Stimulated activated CD4-positive, alpha-beta T cell treated with anti-CD3 and anti-CD28 coated beads, Interleukin-2, amount 100 ng/mL, for 48 hours (primary cell): ENCODE measurements at places on chromosomes 5 and 9.

GRCh38 chr5:135161221-135161620, 127.2 kb upstream of the PITX1 start:
- DNase-seq = no peak

GRCh38 chr5:142930395-142931110, 160.4 kb downstream of the ARHGAP26 start:
- DNase-seq = no peak

DNA sequence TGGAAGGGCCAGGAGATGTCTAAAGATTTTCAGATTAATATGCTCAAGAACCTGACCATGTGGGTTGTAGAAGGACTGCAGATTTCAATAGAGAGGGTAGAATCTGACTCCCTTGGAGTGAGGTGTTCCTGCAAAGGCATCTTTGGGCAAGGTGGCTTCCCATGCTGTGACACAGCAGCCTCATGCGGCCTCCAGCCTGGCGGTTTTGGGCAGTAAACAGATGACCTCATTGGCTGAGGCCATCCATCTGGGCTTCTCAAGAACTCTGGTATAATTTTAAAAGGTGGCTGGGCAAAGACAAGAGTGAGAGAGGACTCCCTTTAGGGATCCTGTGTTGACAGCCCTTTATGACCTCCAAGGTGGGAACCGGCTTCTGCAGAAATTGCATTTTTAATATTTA, 90.3 kb upstream of the ERCC6L2 start:
- DNase-seq = no peak

GRCh38 chr5:105034401-105034763, 1471.8 kb upstream of the NUDT12 start:
- no peak for DNase-seq

DNA sequence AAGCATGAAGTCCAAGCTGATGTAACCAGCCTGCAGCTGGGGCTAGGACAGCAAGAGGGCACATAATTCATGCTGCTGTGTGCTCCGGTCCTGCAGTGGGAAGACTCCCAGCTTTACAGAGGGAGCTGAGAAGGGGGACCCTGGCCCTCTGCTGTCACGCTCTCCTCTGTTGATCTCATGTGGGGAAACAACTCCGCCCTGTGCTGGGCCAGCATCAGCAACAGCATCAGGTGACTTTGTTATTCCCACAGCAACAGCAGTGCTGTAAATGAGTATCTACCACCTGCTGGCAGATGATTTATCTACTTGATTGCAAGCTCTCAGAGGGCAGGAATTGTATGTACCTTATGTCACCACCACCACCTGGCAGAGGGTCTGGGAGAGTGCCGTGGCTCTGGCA, 176.2 kb downstream of the COL23A1 start:
- DNase-seq = no peak

DNA sequence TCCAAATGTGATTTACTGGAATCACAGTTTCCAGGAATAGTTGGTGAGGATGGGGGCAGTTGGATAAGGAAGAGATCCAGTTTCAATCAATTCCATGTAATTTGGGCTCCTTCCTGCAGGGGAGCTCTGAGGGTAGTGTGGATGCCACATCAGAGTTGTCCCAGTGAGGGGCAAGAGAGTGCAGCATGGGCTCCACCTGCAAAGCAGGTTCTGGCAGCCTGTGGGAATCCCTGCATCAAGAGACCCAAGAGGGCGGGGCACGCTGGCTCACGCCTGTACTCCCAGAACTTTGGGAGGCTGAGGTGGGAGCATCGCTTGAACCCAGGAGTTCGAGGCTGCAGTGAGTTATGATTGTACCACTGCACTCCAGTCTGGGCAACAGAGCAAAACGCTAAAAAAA, 188.5 kb downstream of the CACNA1B start:
- DNase-seq = no peak

DNA sequence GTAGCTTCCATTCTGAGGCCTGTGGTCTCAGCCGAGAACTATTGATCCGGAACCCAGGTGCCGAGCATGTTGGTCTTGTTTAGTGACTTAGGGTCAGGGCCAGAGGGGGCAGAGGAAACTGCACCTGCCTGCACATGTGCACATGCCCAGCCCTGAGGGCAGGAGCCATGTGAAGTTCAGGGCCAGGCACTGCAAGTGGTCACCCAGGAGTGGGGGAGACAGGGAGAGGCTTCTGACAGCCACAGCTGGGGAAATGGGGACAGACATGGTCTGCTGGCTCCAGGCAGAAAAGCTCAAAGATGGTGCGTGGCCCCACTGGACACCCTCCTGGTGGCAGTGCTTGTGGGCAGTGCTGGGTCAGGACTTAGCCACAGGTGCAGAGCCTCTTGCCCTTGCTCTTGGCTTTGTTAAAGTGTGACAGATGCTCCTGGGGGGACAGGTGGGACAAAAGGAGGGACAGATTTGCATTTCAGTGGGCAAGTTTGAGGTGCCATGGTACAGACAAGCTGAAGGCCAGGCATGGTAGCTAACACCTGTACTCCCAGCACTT, 134.4 kb downstream of the CACNA1B start:
- no peak for DNase-seq

GRCh38 chr9:113345190-113345589, 4.2 kb upstream of the BSPRY start:
- DNase-seq = no peak

GRCh38 chr9:99491408-99492158, 269.5 kb downstream of the SEC61B start:
- DNase-seq = no peak

- DNase-seq = no peak
Observed at GRCh38 chr9:4070266-4070665, 229.6 kb downstream of the GLIS3 start.

- no peak for DNase-seq
Observed at GRCh38 chr9:116336133-116336862, 182.7 kb downstream of the PAPPA start.

- no peak for DNase-seq
Observed at GRCh38 chr9:112719696-112720095, 1.8 kb upstream of the INIP start.

- DNase-seq = no peak
Observed at GRCh38 chr5:72840041-72840440, 23.6 kb downstream of the TNPO1 start.

DNA sequence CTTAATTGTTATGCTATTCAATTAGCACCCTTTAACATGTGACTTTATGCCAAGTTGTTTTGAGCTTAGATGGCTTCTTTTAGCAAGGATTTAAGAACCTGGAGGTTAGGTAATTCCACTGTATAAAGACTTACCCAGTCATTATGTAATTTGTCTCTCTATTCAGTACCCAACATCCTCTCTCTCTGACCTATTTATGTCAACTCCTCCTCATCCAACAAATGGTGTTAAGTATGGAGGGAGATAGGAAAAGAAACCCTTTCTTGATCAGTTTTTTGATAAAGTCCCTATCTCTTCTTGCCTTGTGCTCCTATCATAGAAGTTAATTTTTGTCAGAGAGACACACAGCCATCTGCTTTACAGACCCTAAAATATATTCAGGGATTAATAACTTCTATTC, 181.2 kb upstream of the GPR151 start:
- DNase-seq = no peak

DNA sequence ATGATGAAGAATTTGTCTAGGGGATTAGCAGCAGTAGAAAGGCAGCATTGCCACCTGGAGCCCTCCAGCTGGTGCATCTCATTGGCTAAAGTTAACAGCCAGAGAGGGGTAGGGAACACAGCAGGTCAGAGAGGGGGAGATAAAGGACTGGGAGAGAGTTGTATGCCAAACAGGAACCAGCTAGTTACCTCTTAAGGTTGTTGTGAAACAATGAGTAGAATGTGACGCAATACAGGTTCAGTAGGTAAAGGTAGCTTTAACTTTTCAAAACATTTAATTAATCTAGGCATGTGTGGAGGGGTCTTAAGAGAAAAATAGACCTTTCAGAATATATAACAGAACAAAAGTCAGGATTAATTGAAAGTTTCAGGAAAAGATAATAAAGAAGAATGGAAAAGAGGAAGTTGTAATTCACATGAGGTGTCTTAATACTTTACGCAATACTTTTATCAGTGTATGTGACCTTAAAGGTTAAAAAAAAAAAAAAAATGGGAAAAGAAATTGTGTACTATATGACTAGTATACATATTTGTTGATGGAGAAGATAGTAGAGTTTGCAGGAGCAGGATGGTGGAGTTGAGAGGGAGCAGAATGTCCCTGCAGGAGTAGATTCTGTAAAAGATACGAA, 14.3 kb downstream of the FBXO38 start:
- DNase-seq = no peak

GRCh38 chr5:159005062-159005461, 94.7 kb downstream of the EBF1 start:
- no peak for DNase-seq

DNA sequence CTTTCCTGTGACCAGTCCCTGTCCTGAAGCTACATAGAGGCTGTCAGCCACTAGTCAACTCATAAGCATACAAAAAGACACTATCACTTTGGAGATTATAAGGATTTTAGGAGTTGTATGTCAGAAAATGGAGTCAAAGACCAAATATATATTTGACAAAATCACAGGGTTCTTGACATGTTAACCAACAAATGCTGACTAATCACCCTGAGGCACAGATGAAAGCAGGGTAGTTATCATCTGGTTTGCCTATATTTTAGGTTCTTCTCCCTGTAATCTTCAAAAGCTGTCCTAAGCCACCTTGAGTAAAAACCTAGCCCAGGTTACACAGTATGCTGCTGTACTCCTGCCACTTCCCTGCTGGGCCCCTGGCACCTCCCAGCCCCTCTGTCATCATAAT, 64.7 kb upstream of the ERCC6L2 start:
- no peak for DNase-seq

- no peak for DNase-seq
Observed at GRCh38 chr5:143934821-143935220, 122.9 kb downstream of the HMHB1 start.

GRCh38 chr9:84404095-84404686, 63.6 kb upstream of the SLC28A3 start:
- no peak for DNase-seq

DNA sequence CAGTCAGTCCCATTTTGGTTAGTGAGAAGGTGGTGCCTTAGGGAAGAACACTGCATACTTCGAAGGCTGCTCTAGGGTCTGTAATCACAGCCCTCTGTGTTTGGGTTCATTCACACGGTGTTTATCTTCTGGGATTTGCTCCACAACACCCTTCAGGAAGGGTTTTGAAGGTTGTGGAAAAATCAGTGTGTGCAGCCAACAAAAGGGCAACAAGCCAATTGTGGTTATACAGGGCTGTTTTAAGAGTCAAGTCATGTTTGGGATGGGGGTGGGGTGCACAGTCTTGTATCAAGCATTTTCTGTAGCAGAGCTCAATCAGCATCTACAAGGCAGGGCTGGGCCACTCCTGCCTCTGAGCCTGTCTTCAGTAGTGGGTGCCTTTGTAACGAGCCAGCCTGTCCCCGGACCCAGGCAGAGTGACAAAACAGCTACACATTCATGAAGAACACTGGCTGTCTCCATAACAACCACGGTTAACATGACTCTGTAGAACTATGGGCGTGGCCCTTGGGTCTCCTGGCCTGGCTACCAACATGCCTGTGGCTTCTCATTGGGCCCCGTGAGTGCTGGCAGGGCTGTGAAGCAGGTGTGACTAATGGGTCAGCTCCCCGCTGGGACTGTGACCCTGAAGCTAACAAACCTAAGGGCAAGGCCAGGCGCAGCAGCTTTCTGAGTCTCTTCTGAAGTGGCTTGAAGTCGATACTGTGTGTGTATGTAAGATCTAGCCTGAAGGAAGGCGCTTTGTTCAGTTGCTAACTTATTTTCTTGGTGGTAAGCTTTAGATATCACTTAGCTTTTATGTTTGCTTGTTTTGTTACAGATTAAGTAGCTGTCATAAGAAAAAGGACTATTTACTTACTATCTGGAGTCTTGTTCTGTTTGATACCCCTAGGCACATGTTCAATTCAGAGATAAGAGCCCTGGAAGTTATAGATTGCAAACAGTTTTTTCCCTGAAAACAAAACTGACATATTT, 27.9 kb upstream of the GOLM1 start:
- DNase-seq = no peak

GRCh38 chr5:4758550-4758949, 381.6 kb upstream of the ADAMTS16 start:
- DNase-seq = no peak
